ENCODE measurements at places on chromosomes 7 and 10.
A peak's percentile ranks its signal among the peaks of the same experiment; 100 is the strongest.

DNA sequence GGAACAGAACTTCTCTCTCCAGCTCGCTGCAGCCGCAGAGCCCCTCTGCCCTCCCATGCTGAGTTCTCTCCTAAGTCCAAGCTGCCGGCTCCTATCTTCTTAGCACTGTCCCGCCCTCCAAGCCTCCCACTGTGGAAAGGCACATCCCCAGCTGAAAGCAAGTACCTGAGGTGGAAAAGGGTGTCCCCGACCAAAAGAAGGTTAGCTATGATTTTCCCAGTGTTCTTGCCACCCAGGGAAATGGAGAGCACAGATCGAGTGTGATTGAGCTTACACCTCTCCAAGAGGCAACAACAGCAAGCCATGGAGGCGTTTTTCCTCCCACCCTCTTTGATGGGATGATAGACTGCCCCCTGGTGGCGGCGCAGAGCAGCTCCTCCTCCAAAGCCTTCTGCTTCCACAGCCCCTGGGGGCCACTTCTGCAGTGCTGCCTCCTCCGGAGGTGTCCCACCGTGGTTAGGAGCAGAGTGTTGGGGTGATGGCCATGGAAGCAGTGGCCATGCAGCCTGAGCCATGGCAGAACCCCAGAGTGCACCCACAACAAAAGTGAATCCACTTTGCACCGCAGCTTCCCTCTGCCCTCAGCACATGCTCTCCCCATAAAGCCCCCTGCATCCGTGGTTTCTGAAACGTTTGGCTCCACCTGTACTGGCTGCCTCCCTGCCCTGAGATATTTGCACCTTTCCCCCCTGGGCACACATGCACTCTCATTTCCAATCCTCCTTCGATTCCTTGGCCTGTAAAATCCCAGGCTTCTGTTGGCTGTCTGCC is 143.1 kb upstream of the STK17A start:
- no peak for DNase-seq

GRCh38 chr10:52420656-52421055 is 106.6 kb downstream of the DKK1 start:
- no peak for DNase-seq

GRCh38 chr7:26696978-26697377 is 167.4 kb downstream of the SKAP2 start:
- no peak for DNase-seq

- DNase-seq, result no peak
Measured at GRCh38 chr10:121694966-121695643, 96.9 kb upstream of the FGFR2 start.

GRCh38 chr7:127873715-127874636 is 157.3 kb downstream of the LRRC4 start:
- DNase-seq, result no peak

DNA sequence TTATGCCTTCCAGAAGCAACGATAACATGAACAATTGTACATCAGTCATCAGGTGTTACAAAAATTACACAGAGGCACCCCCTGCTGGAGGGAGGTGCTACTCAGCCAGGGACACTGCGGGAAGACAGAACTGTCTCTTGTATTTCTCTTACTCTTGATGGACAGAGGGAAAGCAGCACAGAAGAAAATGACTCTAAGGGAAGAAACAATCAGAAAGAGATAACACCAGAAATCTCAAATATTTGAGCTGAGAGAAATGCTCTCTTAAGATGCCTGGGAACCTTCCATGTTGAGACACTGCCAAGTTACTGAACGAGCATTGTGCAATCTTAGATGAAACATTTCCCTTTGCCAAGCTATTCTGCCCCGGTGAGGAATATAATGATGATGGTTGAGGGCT is 227.6 kb upstream of the NPSR1 start:
- no peak for DNase-seq

GRCh38 chr7:24434972-24435371 is 138.3 kb upstream of the PALS2 start:
- DNase-seq, result no peak

DNA sequence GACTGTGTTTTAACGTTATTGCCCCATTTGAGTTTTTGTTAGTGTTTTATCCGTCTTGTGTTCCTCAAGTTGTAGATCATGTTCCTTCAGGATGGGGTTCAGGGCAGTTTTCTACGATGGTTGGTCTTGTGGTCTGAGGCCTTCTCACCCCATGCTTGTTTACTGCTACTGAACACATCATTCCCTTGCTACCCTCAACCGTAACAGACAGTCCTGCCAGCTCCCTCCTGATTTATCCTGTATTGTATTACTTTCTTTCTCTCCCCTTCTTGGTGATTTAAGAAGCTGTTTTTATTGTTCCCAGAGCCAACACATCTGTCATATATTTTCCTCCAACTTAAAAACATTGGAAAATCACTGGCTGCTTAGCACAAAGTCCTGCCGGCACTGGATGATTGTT is 719.8 kb downstream of the INHBA start:
- no peak for DNase-seq

GRCh38 chr10:22054961-22055360 is 51.4 kb upstream of the DNAJC1 start:
- DNase-seq, result no peak

DNA sequence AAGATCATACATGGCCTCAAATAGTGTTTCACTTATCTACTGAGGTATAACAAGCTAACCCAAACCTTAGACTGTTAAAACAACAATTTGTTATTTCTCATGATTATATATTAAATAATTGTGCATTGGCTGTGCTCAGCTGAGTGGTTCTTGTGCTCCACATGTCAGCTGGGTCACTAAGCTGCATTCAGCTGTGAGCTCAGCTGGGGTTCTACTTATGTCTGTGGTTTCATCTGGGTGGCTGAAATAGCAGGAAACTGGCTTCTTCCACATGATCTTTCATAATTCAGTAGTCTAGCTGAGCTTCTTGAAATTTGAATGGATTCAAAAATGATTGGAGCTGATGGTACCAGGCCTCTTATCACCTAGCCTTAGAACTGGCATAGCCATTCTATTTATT is 181.8 kb upstream of the CSTF2T start:
- DNase-seq, result no peak

DNA sequence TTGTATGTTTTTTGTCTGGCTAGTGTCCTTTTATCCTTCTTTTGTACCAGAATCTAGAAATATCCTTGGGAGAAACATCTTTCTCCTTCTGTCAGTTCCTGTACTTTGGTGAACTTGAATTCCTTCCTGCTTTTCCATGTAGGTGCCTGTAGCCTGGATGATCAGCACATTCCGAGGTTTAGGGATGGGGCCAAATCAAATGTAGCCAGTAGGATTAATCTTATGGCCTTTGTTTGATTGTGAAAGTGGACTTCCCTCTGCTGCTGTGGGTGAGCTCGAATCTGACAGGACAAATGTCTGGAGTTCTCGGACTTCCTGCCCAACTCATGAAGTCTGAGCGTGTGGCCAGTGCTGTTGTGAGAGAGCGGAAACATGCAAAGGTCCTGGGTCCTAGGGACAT is 33.2 kb upstream of the NAMPT start:
- no peak for DNase-seq

DNA sequence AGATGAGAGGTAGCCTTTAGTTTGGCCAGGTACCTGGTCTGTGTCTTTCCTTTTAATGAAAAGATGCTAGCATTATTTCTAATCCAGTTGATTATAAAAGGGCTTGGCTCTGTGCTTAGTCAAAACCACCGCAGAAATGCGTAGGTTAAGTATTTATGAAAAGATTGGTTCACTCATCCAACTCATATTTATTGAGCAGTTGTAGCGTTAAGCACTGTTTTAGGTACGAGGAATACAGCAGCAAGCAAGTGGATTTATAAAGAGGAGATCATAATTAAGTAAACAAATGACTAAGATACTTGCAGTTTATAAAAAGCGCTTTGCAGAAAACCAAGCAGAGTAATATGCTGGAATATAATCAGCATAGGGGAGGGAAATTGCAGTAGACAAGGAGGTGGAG is 129.8 kb downstream of the PPP1R17 start:
- no peak for DNase-seq

DNA sequence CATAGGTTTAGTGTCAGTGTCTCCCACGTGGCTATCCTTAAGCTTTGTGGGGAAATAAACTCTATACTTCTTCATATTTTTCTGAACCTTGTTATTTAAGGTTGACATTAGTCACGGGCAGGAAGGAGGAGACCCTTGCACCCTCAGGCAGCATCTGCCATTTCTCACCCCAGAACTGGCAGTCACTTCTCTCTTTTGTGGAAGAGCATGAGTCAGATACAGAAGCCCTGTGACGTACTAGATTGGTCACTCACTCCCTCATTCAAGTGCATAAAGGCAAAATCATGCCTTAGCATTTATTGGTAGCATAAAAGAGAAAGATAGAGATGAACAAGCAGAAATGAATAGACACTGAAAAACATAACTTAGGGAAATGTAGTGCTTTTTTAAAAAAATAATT is 206.0 kb upstream of the MDFIC start:
- no peak for DNase-seq

DNA sequence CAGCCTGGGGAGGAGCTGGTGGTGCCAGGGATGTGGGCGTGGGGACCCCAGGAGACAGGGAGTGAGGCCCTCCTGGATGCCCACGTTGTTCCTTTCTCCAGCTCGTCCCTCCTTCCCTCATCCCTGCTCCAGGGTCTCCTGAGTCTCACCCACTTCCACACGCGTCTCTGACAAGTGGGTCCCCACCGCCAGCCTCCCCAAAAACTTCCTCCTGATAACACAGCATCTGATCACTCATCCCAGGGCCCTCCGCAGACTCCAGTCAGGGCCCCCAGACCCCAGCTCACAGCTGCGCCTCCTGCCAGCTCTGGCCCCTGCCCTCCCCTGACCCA is 60.6 kb upstream of the INPP5A start:
- DNase-seq, result peak; percentile 47

DNA sequence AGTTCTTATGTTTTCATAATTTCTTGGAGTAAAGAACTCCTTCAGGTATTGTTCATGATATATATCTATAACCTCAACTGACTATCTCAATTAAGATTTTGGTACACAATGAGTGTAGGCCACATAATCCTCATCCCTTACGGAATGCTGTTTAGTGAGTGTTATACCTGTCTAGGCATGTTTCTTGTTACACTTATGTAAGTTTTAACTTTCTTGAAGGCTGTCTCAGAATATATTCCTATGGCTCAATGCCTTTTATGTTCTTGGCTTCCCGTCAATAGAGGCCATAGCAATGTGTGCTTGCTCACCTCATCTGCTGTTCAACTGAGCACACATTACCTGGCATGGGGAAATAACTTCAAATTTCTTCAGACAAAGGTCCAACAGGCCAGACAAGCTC is 185.1 kb downstream of the CTTNBP2 start:
- DNase-seq, result no peak

DNA sequence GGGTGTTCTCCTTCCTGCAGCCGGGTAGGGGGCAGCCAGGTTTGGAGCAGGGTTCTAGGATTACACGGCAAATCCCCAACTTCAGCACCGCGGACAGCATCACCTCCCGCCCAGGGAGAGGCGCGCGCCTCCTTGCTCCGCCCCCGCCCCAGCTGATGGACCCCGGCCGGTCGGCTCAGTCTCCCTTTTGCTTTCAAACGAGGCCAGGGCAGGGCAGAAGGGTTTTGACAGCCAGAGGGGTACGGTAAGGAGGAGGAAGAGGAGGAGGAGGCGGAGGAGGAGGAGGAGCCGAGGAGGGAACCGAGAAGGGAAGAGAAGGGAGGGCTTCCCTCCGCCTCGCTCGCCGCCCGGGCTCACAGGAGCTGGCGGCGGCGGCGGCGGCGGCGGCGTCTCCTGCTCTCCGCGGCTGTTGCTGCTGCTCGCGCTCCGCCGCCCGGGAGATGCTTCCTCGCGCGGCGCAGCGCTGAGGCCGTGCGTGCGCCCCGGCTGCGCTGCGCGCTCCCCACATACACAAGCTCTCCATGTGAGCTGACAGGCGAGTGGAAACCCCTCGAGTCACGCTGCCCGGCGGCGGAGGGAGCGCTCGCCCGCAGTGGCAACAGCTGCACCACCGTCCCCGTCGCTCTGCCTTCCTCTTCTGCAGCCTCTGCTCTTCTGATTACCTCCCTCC is 615 bp upstream of the CNTNAP2 start:
- DNase-seq, result no peak

DNA sequence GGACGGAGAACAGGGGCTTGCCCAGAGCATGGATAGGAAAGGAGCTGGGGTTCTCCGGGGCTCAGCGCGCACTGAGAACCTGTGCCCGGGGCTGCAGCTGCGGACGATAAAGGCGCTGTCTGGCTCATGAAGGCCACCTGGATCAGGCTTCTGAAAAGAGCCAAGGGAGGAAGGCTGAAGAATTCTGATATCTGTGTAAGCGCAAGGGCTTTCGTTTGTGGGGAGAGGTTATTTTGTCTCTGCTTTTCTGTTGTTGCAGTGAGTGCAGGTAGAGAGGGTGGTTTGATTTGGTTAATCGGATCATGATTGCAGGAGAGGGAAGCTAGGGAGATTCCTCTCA is 250.5 kb downstream of the NSUN6 start:
- no peak for DNase-seq

DNA sequence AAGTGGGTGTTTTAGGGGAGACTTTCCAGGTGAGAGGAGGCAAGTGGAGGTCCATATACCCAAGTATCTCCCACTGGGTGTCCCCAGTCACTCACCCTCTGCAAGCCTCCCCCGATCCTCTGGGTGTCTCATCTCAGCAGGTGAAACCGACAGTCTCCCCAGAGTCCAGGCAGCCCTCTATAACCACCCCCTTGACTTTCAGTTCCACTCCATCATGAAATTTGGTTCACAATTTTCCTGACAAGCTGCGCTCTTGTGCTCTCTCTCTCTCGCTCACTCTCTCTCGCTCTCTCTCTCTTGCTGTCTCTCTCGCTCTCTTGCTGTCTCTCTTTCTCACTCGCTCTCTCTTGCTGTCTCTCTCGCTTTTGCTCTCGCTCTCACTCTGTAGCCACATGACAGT is 8.1 kb upstream of the RABGEF1 start:
- DNase-seq, result no peak

GRCh38 chr7:80764132-80764531 is 125.7 kb downstream of the CD36 start:
- DNase-seq, result no peak

- no peak for DNase-seq
Measured at GRCh38 chr7:128035712-128036111, 4.5 kb upstream of the LRRC4 start.

DNA sequence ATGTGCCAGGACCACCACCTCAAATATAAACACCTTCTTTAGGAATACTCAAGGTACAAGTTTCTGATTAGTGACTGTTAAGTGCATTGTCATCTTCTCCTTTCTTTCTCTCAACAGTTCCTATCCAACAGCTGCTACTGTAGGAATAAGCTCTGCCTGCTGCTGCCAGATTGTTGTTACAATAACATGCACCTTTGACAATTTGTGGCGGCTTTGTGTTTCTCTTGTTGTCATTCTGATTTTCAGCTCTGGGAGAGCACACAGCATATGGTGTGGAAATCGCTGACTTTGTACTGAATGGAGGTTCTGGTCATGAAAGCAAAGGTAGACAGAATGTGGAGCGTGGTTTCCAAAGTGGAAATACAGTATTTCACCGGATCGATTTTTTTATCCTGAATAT is 182.8 kb downstream of the SEC23IP start:
- no peak for DNase-seq

GRCh38 chr10:31134311-31134952 is 102.8 kb upstream of the ZNF438 start:
- DNase-seq, result no peak

GRCh38 chr7:129689995-129690581 is 78.6 kb downstream of the NRF1 start:
- DNase-seq, result no peak

- peak; percentile 41 for DNase-seq
Measured at GRCh38 chr10:131207176-131207575, 104.3 kb downstream of the TCERG1L start.
